ENCODE measurements at places on chromosomes 5 and 9.

DNA sequence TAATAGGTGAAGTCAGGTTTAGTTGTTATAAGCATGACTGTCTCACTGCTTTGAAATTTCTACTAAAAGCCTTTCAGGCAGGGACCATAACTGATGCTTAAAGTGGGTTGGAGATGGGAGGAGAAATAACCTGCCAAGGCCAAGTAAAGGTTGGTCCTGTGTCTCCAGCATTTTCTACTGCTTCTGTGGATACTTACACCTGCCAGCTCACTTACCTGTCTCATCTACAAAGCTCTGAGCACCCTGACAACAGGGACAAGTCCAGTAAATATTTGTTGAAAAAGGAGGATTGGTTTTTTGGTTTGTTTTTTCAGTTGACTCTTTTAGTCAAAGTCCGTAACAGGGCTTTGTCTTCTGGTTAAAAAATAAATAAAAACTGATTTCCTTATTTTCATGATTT is 38.6 kb downstream of the GRAMD2B start:
- no peak for DNase-seq

DNA sequence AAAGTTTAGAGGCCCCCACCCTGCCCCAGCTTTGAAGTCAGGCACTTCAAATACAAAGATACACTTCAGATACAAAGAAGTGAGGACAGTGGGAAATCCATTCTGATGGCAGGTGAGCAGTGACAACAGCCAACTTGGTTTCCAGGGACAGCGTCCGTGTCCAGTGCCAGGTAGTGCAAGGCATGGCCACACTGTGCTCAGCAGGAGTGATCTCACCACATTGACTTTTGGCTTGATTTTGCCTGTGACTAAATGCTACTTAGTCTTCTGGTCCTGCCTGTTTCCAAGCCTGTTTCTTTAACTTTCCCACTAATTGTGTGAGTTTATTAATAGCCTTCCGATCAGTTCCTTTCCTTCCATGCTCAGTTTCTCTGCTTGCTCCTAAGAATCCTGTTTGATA is 72.6 kb upstream of the PALM2AKAP2 start:
- no peak for DNase-seq

DNA sequence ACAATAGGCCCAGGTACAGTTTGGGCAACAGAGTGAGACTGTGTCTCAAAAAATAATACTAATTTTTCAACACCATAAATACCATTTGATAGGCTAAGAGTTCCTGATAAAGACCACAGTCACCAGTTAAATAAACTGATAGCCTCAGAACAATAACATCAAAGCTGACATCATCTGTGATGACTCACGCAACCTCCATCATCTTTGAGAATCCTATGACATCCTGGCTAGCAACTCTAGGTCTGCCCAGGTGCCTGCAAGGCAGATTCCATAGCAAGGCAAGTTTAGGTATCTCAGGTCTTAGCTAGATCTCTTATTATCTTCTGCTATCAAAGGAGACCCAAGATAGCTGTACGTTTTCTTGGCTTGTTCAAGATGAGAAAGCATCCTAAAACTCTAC is 30.5 kb upstream of the UBAP2 start:
- DNase-seq: no peak

DNA sequence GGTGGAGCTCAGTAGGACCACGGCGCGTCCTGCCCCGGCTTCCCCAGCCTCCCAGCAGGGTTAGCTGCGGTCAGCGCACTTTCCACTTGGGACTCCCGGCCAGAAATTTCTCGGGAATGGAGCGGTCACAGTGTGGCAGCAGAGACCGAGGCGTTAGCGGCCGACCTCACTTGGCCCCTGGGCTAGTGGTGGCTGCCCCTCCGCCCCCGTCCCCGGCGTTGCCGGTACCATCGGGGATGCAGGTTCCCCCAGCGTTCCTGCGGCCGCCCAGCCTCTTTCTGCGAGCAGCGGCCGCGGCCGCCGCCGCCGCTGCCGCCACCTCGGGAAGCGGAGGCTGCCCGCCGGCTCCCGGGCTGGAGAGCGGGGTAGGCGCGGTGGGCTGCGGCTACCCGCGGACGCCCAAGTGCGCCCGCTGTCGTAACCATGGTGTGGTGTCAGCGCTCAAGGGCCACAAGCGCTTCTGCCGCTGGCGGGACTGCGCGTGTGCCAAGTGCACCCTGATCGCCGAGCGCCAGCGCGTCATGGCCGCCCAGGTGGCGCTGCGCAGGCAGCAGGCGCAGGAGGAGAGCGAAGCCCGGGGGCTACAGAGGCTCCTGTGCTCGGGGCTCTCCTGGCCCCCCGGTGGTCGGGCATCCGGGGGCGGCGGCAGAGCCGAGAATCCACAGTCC is 460 bp downstream of the DMRTA1 start:
- DNase-seq: peak; percentile 20

DNA sequence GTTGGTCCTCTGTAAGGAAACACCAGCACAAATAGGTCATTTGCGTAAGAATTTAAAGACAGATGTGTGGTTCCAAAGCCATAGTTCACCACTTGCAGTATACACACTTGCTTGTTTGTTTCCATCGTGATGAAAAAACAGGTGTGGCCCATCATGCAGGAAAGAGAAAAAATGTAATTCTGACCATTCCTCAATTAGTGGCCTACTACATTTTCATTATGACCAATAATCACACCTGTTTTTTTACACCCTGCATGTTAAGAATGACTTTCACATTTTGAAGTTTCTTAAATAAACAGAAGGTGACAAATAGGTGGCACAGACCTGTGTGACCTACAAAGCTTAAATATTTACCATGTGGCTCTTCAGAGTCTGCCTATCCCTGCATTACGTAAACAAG is 2.2 kb upstream of the ICE1 start:
- DNase-seq: no peak

GRCh38 chr9:137301081-137301947 is 757 bp downstream of the NRARP start:
- no peak for DNase-seq

- no peak for DNase-seq
These were observed 1403.0 kb upstream of the C9orf72 start for GRCh38 chr9:28976250-28976649.

GRCh38 chr5:144484124-144484897 is 313.6 kb downstream of the KCTD16 start:
- DNase-seq: no peak

- DNase-seq: no peak
These were observed 68.4 kb downstream of the CAST start for GRCh38 chr5:96730586-96730985.

- no peak for DNase-seq
These were observed 67.4 kb downstream of the MRPS27 start for GRCh38 chr5:72252574-72253155.

DNA sequence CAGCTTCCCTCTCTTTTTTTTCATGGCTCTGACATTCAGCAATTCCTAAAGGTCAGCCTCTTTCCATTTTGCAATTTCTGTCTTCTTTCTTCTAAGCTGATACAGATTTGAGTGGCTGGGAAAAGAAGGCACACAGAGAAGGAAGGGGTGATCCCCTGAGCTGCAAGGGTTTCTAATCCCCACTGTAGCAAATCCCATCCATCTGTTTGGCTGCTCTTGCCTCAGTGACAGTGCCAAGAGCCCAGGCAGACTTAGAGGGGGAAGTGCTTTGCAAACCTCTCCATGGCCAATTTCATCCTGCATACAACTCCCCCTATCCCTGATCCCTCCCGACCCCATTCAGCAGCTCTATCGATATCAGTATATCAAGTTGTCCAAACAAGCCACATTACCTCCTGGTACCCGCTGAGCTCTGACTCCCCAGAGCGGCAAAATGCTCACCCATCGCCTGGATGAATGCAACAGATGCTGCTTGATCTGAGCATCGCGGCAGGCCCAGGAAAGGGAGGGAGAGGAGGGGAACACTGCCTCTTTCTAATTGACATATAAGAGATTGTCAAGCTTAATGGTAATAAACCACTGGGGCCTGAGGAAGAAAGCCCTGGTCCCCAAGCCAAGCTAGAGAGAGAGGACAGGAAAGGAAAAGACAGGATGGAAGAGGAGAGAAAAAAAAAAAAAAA is 268.9 kb downstream of the ASTN2 start:
- no peak for DNase-seq

- DNase-seq: no peak
These were observed 91.6 kb upstream of the LMX1B start for GRCh38 chr9:126521976-126522590.

GRCh38 chr9:120236596-120236995 is 343.4 kb downstream of the CDK5RAP2 start:
- DNase-seq: no peak

DNA sequence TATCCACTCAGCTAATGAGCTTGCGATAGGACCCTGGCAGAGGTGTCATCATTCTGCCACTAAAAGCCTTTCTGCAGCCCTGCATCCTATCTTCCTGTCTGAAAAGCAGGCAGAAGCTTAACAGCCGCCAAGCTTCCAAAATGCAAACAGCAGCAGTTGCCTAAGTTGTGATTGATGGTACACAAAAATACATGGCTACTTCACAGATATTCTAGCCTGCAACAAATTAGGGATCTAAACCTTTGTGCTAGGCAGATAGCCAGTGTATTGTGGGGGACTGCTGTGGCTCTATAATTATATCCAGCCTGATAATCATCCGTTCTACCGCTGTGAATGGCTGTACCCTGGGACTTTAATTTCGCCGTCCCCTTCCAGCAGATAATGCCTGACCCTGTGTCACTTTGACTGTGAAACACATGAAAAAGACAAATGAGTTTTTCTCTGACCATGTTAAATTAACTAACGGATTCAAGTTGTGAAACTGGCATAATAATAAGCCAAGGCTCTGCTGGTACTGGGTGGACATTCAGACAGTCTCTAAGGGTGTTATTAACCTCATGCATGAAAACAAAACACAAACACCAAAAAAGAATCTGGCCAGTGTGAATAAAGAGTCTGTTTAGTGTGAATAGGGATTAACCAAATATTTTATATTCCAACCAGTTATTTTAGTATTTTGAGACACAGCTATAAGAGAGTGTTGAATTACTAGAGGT is 45.9 kb downstream of the SEMA6A start:
- DNase-seq: no peak

DNA sequence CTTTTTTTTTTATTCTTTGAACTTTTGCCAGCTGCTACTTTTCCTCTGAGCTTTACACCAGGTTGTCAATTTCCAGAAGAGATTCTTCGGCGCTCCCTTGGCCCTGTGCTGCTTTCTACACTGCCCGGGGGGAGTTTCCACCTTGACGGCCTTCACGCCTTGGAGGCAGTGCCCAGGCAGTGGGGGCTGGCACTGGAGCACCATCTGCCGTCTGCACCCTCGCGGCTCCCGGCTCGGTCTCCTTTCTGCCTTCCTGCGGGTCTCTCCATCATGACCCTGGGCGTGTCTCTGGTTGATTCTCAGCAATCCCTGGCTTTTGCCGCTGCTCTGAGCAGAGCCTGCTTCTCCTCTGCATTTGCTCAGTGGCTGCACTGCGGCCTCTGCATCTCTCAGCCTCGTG is 2.9 kb downstream of the SLC6A18 start:
- DNase-seq: no peak

DNA sequence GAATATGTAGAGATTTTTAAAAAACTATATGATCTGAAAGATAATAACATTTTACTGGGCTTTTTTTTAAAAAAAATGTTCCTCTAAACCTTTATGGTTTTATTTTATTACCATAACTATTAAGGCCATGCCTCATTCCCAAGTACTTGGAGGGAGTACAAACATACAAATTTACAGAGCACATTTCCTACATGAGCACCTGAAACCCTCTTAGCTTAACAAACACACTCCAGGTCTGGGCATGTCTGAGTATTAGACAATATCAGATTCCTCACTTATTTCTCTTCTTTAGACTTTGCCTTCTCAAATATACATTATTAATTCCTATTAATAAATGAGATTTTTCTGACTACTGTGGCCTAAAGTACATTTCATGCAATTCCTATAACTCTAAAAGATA is 319.2 kb downstream of the SLCO4C1 start:
- DNase-seq: no peak

DNA sequence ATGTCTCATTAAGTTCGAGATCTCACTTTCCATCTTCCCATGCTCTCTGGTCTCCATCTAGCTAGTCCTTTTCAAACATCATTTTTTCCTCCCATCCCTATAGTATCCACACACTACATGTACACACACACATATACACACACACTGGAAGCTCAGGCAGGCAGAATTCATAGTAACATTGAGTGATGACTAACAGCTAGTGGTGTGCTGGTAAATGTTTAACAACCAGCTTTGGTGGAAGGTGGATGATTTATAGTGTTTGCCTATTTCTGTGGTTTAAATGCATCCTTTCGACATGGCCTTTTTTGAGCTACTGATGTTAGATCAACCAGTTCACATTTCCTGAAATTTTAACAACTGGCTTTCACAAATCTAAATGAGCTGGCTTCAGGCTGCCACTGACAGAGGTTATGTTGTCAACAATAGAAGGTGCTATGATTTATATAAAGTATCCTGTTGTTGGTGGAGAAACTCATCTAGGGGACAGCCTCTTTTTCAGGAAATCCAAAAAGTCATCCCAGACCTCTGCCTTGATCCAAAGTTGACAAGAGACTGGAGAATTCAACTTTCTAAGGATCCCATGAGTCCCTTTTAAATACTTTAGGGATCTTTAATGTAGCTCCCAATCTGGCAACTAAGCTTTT is 117.8 kb downstream of the CCDC192 start:
- no peak for DNase-seq

GRCh38 chr9:97425973-97426336 is 14.1 kb downstream of the TDRD7 start:
- DNase-seq: no peak

DNA sequence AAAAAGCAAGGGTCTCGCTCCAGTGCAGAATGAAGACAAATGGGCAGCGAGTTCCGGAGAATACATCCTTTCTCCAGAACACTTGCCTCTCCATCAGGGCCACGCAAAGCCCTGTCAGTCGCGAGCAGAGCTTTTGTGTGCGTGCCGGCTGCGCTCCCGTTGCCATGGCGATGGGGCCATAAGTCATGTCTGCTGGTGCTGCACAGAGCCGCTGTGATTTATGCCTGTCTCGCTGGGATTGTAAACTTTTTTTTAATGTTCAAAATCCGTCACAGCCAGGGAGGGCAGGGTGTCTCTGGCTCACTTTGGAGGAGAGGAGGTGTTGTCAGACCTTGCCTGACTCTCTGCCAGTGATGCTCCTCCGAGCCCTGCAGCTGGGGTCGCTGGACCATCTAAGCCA is 272.7 kb downstream of the TRIM32 start:
- DNase-seq: no peak

- peak; percentile 83 for DNase-seq
These were observed 4.7 kb upstream of the TEX53 start for GRCh38 chr9:114662081-114662989.

- DNase-seq: no peak
These were observed 181.5 kb upstream of the MOCS2 start for GRCh38 chr5:53291047-53291446.

DNA sequence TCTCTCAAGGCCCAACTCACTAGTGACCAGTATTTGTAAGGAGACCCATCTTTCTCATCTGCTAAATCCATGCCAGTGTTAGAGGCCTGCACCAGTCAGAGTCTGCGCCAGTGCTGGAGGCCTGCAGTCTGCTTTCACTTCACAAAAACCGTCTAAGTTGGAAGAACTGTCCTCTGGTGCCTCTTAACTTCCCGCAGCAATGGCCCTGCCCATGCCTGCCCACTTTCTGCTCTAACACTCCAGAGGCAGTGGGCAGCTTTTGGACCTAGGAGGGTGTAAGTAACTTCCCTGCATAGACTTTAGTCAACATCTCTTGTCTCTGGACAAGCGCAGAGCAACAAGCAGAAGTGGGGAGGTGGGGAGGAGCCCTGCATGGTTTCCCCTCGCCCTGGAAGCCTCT is 152.9 kb downstream of the AUH start:
- no peak for DNase-seq

GRCh38 chr9:113808391-113809358 is 67.4 kb upstream of the ZNF618 start:
- DNase-seq: no peak
